ENCODE measurements at places on chromosomes 2 and 18.
A peak's percentile ranks its signal among the peaks of the same experiment; 100 is the strongest.

DNA sequence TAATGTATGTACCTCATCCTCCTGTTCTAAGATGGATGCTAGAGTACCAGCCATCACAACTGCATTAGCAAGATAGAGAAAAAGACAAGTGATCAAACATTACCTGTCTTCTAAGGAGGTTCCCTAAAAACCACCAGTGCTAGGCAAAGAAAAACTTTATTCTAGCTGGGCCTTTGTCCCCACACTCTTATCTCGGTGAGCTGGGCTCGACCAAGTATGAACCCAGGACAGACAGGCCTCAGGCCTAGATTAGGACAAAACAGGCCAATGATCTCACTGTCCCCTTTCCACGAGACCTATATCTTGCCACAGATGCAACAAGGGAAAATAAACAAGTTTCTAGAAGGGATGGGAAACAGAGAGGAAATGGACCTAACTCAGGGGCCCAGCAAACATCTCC is 127.6 kb upstream of the PKDCC start:
- no peaks in the 10 kb centered on the region for H3K27me3 ChIP-seq
- H3K4me1 ChIP-seq, result no peaks in the 10 kb centered on the region
- H3K4me3 ChIP-seq, result no peak overlapping the region
- H3K36me3 ChIP-seq, result no peaks in the 10 kb centered on the region
- no peak overlapping the region for H3K27ac ChIP-seq
- no peak for DNase-seq

- peaks cover 24% of the 10 kb centered on the region for H3K4me1 ChIP-seq
- peak overlapping the region; percentile 99 for H3K4me3 ChIP-seq
- DNase-seq, result no peak
- peak overlapping the region; percentile 89 for H3K27ac ChIP-seq
- peaks cover 17% of the 10 kb centered on the region for H3K36me3 ChIP-seq
- no peaks in the 10 kb centered on the region for H3K27me3 ChIP-seq
Observed at GRCh38 chr2:95166065-95166763, 605 bp downstream of the ZNF2 start.

DNA sequence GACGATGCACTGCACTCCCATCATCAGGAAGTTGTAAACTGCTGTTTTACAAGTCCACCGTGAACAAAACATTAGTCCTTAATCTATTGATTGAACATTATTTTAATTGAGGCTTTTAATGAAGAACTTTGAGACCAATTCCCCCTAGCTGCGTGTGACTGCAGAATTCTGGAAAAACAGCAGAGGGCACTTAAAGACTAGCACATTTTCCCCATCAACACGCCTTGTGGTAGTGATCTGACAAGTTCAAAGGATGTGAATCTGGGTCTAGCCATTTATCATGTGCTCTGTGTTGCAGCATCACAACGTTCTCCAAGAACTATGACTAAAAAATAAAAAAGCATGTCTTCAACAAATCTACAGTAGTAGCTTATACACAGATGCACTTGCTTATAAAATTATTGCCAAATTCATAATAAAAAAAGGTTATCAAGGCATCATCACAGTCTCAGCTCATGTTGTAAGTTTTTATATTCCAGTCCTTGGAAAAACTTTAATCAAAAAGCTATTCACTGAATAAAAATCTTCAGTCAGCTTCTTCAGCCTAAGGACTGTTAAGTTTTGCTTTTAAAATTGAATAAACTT is 35.8 kb downstream of the SKOR2 start:
- no peak overlapping the region for H3K27ac ChIP-seq
- no peak overlapping the region for H3K4me3 ChIP-seq
- H3K4me1 ChIP-seq, result no peaks in the 10 kb centered on the region
- DNase-seq, result peak; percentile 53

DNA sequence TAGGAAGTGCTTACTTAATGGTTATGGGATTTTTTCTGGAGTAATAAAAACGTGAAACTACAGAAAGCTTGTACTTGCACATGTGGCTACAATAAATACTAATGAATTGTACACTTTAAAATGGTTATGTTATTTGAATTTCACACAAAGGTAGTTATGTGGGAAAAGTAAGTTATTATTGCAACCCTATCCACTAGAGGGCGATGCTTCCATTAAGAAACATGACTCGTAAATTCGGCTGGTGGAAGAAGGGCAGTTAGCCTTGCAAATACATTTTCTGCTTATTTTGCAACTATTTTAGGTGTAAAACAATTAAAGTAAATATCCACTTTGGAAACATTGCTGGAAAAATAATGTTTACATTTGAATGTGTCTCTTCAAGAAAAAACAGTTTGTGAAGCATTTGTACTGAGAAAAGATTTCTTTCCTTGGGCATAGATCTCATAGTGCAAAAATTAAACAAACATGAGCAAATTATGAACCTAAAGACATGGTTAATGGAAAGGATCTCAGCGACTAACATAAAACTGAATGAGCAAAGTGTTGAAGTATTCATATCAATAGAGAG is 68.1 kb upstream of the CSRNP3 start:
- peak; percentile 23 for DNase-seq
- no peak overlapping the region for H3K27ac ChIP-seq
- H3K4me3 ChIP-seq, result no peak overlapping the region
- no peaks in the 10 kb centered on the region for H3K36me3 ChIP-seq
- peaks cover 6% of the 10 kb centered on the region for H3K4me1 ChIP-seq
- H3K27me3 ChIP-seq, result peaks cover 16% of the 10 kb centered on the region

GRCh38 chr2:190550137-190550536 is 15.6 kb upstream of the NEMP2 start:
- DNase-seq, result no peak

DNA sequence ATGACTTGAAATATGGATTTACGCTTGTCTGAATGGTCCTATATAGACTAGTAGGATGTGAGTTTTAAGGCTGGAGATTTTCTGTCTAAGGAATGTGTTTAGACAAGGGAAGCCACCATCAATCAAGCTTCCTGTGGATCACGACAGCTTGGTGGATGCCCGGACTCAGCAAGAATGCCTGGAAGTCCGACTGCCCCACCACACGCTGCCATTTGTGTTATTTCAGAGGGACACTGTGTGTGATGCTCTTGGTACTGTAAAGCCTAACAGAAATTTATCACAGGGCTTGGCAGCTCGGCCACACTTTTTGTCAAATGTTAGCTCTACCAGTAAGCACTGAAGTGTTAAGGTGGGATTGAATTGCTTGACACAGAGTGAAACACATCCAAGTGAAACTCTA is 127.1 kb upstream of the CDH7 start:
- H3K36me3 ChIP-seq, result no peaks in the 10 kb centered on the region
- H3K4me3 ChIP-seq, result no peak overlapping the region
- H3K27ac ChIP-seq, result no peak overlapping the region

- H3K36me3 ChIP-seq, result no peaks in the 10 kb centered on the region
- H3K27ac ChIP-seq, result no peak overlapping the region
- no peaks in the 10 kb centered on the region for H3K27me3 ChIP-seq
- no peak for DNase-seq
- no peak overlapping the region for H3K4me3 ChIP-seq
Observed at GRCh38 chr18:67363694-67364093, 152.8 kb downstream of the DSEL start.

- H3K27me3 ChIP-seq, result peaks cover 44% of the 10 kb centered on the region
- H3K36me3 ChIP-seq, result no peaks in the 10 kb centered on the region
- DNase-seq, result no peak
- H3K4me1 ChIP-seq, result no peaks in the 10 kb centered on the region
- H3K27ac ChIP-seq, result no peak overlapping the region
Observed at GRCh38 chr18:36308711-36309435, 11.4 kb downstream of the FHOD3 start.

GRCh38 chr2:105675841-105676240 is 68.9 kb upstream of the NCK2 start:
- DNase-seq, result no peak
- H3K4me3 ChIP-seq, result no peak overlapping the region
- H3K4me1 ChIP-seq, result peaks cover 19% of the 10 kb centered on the region
- H3K27ac ChIP-seq, result no peak overlapping the region

DNA sequence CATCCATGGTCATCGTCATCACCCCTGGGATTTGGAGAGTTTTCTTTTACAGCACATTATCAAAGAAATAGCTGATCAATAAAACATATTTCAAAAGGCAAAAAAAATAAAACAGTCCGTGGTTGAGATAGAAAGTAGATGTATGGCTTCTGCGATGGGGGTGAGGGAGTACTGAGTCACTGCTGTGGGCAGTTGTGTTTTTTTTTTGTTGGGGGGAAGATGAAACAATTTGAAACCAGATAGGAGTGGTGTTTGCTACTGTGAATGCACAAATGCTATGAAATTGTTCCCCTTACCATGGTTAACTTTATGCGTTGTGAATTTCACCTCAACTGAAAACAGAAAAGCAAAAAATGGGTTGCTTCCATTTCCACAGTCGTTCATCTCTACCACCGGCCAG is 11.9 kb upstream of the SALL3 start:
- H3K4me3 ChIP-seq, result no peak overlapping the region
- H3K4me1 ChIP-seq, result no peaks in the 10 kb centered on the region
- H3K36me3 ChIP-seq, result no peaks in the 10 kb centered on the region
- peaks cover 29% of the 10 kb centered on the region for H3K27me3 ChIP-seq
- no peak overlapping the region for H3K27ac ChIP-seq
- DNase-seq, result no peak

DNA sequence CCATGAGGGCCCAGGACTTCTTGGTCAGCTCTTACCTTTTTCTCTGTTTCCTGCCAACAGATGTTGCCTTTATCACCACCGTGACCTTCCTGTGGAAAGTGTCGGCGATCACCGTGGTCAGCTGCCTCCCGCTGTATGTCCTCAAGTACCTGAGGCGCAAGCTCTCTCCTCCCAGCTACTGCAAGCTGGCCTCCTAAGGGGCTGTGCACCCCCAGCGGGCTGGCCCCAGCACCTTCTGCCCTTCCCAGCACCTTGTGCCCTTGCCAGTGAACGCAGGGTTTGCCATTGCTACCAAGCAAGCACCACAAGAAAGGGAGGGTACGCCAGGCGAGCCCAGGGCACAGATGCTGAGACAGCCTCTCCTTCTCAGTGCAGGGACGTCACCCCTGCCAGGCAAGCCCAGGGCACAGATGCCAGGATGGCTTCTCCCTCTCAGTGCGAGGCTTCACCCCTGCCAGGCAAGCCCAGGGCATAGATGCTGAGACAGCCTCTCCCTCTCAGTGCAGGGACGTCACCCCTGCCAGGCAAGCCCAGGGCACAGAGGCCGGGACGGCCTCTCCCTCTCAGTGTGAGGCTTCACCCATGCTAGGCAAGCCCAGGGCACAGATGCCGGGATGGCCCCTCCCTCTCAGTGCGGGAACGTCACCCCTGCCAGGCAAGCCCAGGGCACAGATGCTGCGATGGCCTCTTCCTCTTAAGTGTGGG is 18.4 kb upstream of the NFATC1 start:
- no peak for DNase-seq
- H3K36me3 ChIP-seq, result peaks cover 4% of the 10 kb centered on the region
- H3K4me3 ChIP-seq, result no peak overlapping the region
- H3K27me3 ChIP-seq, result no peaks in the 10 kb centered on the region
- H3K4me1 ChIP-seq, result peaks cover 9% of the 10 kb centered on the region
- no peak overlapping the region for H3K27ac ChIP-seq

DNA sequence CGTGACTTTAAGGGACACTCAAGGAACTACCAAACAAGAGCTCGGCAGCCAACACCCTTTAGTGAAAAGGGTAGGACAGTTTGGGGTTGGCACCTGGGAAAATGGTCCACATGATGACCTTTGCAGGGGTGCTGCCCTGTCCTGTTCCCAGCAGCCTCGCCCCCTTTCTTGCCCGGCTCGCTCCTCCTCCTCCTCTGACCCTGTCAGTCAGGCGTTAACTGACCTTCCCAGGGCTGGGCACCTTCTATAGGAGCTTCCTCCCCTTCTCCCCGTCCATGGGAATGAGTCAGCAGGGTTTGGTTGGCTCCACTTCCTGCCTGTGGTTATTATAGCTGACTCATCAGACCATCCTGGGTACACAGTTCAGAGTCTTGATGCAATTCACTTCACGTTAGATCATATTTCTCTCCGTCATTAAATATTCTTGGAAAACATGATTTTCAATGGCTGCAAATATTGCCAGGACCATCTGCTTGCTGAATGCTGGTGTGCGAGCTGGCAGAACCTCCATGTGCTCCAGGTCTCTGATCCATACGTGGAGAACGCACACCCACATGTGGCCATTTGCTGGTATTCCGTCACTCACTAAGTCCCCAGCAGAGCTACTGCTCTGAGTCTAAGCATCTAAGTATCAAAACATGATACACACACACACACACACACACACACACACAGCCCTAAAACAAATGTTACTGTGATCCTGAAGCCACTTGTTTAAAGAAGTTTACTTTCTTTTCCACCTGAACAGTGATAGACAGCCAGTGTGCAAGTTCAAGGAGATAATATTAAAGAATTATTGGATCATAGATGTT is 185.0 kb downstream of the ANAPC1 start:
- no peak overlapping the region for H3K4me3 ChIP-seq
- peak; percentile 78 for DNase-seq
- H3K4me1 ChIP-seq, result peaks cover 19% of the 10 kb centered on the region
- H3K27me3 ChIP-seq, result peaks cover 23% of the 10 kb centered on the region

DNA sequence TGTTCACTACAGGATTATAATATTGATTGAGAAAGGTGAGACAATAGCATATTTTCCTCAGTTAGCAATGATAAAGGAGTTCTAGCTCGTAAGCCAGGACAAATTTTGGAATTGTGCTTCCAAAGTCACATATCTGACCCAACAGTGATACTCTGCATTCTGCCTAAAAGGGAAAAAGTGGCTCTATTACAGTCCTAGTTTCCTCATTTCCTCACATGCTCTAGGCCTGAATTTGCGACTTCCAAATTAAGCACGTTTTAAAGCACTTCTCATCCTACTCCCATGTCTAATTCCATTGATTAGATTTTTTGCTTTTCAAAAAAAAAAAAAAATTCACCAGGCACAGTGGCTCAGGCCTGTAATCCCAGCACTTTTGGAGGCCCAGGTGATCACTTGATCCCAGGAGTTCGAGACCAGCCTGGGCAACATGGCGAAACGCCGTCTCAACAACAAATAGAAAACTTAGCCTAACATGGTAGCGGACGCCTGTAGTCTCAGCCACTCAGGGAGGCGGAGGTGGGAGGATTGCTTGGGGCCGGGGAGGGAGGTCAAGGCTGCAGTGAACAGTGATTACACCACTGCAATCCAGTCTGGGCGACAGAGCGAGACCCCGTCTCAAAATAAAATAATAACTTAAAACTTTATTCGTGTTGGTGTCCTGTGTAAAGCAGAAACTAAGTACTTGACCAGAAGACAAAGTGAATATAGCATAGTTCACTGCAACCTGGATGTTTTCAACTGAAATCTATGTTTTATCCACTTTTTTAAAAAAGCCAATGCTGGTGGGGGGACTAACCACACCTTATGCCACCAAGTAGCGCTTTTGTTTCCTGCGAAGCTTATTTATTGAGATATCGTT is 1.5 kb downstream of the ESCO1 start:
- H3K27ac ChIP-seq, result peak overlapping the region; percentile 96
- H3K36me3 ChIP-seq, result peaks cover 4% of the 10 kb centered on the region
- peaks cover 30% of the 10 kb centered on the region for H3K4me1 ChIP-seq
- H3K4me3 ChIP-seq, result peak overlapping the region; percentile 92
- DNase-seq, result no peak

- H3K4me3 ChIP-seq, result no peak overlapping the region
- H3K27me3 ChIP-seq, result no peaks in the 10 kb centered on the region
- no peaks in the 10 kb centered on the region for H3K4me1 ChIP-seq
- no peaks in the 10 kb centered on the region for H3K36me3 ChIP-seq
Observed at GRCh38 chr2:9115229-9115628, 91.4 kb upstream of the ASAP2 start.

- no peaks in the 10 kb centered on the region for H3K27me3 ChIP-seq
- no peak overlapping the region for H3K4me3 ChIP-seq
- peaks cover 3% of the 10 kb centered on the region for H3K4me1 ChIP-seq
- no peak for DNase-seq
Observed at GRCh38 chr2:158580760-158581159, 124.0 kb downstream of the PKP4 start.

- H3K36me3 ChIP-seq, result peaks cover 10% of the 10 kb centered on the region
- no peaks in the 10 kb centered on the region for H3K4me1 ChIP-seq
- no peak overlapping the region for H3K4me3 ChIP-seq
- no peak overlapping the region for H3K27ac ChIP-seq
- no peak for DNase-seq
Observed at GRCh38 chr2:11976073-11976472, 229.6 kb downstream of the LPIN1 start.

Data from activated naive CD4-positive, alpha-beta T cell treated with anti-CD3 and anti-CD28 coated beads for 36 hours (primary cell).